Lung (tissue), 17 donors: ENCODE measurements at places on chromosomes 13 and 19.

GRCh38 chr19:8334458-8335342 is 8.4 kb downstream of the KANK3 start:
- peak; percentile 91 for DNase-seq

GRCh38 chr13:34409496-34410182 is 532.4 kb upstream of the NBEA start:
- no peak for DNase-seq

- peak; percentile 58 for DNase-seq
These were observed 195.3 kb downstream of the NHLRC3 start for GRCh38 chr13:39233519-39233918.

DNA sequence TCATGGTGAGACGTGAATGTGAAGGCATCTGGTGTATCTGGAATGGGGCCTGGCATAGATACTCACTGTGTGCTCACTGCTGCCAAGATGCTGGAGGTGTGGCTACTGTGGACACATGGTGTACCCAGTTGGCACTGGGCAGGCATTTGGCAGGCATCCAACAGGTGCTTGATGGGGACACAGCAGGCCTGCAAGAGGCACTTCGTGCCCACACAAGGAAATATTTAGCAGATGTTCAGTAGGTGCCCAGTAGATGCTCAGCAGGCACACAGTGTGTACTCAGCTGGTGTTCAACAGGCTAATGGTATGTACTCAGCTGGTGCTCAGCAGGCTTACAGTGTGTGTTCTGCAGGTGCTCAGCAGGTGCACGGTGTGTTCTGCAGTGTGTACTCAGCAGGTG is 14.2 kb downstream of the CRTC1 start:
- DNase-seq, result no peak

- peak; percentile 30 for DNase-seq
These were observed 117.0 kb upstream of the POSTN start for GRCh38 chr13:37715606-37716015.

DNA sequence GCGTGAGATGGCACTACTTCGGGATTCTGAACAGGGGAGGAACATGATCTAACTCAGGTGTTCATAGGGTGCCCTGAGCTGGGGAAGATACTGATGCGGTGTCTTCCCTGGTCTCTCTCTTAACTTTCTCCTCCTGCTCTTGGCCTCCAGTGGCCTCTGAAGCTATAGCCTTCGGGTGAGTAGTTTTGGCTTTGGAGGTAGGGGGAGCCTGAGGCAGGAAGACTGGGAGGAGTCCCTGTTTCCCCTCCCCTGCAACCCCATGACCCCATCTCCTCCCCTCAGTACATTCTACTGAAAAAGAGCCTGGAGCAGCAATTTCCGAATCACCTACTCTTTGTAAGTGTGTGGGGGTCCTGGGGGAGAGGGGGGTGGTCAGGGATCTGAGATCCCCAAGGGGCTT is 3.5 kb downstream of the SELENOV start:
- no peak for DNase-seq

DNA sequence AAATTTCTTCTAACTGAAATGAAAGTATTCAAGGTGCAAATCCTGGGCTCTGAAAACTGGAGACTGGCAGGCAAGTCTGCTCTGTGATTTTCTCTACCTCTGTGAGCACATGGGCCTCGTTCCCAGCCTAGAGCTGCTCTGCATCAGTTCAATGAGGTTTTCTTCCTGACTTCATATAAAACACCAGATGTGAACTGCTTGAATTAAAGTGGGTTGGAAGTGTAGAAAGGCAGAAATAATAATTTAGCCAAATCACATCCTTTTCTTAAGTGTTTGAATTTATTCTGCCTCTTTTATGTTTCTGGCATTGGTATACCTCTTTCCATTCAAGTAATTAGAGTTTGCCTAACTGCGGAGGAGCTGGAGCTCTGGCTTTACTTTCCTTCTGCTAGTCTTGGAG is 540.8 kb downstream of the OLFM4 start:
- DNase-seq, result no peak
